ENCODE measurements at places on chromosomes 2 and 18.

DNA sequence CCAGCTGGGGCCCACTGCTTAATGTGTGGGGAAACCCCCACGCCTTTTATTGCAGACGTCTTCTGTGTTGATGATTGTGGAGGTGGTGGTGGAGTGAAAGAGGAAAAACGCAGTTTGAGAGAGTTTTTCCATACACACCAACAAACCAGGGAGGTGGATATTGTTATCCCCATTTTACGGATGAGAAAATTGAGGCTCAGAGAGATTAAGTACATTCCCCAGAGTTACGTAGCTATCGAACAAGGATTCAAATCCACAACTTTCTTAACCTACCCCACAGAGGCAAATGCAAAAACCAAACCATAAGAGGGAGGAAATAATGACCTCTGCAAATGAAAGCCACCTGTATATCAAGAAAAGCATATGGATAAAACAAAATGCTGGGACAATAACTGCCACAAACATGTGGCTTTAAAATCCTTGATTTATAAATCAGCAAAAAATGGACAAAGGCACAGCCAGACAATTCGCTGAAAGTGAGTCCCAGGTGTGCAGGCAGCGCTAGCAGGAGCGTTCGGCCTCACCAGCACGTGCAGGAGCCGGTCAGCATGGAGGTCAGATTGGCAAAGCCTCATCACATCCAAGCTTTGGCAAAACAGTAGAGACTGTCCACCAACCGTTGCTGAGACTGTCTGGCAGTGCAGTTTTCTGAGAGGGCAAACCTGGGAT, 12.6 kb upstream of the RAB17 start:
- DNase-seq: no peak

- no peak for DNase-seq
These were observed 12.2 kb upstream of the CYRIA start for GRCh38 chr2:16677875-16678274.

DNA sequence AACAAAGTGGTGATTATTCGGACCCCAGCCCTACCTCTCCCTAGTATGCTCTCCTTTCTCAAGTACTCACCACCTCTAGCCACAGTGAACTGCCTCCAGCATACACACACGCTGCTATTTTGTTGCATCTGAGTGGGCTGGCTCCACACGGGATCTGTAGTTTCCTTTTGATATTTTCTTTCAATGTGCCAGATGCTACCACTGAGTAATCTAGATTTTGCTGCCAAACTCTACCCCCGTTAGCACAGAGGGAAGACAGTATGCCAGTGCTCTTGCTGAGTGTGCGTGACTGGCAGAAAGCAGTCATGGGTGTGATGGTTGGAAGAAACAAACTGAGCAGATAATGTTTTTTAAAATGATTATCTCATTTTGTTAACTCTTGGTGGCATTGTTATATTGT, 11.6 kb downstream of the CFLAR start:
- no peak for DNase-seq

DNA sequence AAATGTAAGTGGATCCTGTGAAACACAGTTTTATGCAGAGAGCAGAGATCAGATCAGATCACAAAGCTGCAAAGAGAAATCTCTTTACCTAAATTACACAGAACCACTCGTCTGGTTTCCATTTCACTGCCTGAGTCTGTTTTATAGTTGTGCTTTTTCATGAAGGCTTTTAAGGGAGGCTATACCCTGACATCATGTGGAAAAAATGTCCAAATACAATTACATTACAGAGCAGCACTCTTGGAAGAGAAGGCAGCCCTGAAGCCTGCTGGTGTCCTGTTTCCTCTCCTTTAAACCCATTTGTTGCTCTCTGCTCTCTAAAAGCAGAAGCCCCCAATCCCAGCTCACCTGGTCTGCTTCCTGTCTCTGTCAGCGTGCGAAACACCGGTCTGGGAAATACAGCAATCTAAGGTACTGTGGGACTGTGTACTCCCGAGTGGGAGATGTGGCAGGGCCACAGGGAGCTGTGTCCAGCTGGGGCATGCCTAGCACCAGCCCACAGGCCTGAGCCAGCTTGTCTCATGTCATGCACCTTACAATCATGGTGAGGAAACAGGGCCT, 24.8 kb upstream of the ZFP36L2 start:
- DNase-seq: no peak

DNA sequence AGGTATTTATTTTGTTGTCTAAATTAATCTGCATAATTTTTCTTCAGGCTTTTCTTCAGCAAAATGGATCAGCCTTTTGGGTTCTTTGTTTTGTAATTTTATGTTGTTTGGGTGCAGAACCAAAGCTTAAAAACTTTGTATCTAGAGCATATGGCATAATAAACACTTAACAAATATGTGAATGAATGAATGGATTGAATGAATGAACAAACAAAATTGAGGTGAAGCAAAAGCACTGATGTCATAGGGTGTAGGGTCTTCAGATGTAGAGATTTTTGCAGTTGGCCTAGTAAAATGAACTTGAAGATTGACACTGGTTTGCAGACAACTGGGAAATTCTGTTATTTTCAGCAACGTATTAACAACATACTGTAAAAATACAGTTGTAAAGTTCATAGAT, 17.3 kb downstream of the VAPA start:
- DNase-seq: no peak

DNA sequence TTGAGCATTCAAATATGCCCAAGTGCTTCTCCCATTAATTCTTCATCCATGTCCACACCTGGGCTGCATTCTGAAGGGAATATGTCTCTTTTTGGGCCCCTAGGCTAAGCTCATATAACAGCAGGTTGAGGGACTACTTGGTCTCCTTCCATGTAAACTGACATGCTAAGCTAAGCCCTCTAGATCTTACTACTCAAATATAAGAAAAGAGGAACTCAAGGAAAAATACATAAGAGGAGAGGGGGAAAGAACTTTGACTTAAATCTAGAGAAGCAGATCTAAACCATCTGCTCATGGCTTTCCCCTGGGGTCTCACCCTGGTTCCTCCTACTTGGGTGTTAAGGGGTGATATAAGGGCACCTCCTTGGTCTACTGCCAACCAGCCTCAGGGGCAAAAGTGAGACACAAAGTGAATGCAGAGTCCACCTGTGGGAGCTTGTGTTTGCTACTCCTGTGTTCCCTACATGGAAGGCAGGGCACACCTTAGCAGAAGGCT, 19.8 kb upstream of the NFU1 start:
- DNase-seq: no peak

DNA sequence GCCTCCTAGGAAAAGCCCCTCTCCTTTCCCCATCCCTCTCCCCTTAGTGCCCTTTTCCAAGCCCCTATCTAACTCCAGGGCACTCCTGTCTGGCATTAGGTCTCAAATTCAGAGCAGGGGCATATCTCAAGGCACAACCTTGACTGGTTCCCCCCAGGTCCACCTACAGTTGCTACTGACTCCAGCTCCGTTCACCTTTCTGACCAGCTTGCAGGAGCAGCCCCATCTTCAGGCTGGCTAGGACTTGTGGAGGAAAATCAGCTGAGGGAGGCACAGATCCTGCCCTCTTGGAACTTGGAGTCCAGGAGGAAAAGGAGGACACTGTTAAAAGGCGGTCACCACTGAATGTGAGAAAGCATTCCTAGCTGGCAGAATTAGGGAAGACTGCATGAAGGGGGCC, 152.4 kb downstream of the ZFP36L2 start:
- no peak for DNase-seq

- DNase-seq: no peak
These were observed 7.5 kb upstream of the MCFD2 start for GRCh38 chr2:46923041-46923528.

All from nucleus accumbens (tissue), 56 donors.